Activated naive CD4-positive, alpha-beta T cell treated with Interleukin-2 at 50 U/mL for 16 hours (primary cell): ENCODE measurements at places on chromosomes 4 and X.

DNA sequence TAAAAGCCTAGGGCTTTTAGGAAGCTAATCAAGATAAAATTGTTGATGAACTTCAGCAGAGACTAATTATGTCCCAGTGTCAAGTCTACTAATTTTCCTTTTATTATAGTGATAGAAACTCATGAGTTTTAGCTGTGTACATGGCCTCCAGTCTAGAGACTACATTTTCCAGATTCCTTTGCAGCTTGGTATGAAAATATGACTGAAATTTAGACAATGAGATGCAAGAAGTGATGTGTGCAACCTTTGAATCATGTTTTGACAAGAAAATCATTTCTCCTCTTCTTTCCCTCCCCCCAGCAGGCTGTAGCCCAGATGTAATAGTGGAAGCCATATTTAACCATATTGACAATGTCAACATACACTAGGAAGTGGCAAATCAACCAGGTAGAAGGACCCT lies 30.3 kb upstream of the IL13RA2 start:
- no peak for DNase-seq

GRCh38 chr4:145840162-145840768 lies 98.4 kb downstream of the ZNF827 start:
- no peak for DNase-seq

GRCh38 chr4:169861593-169861992 lies 103.8 kb upstream of the HPF1 start:
- no peak for DNase-seq

- DNase-seq, result no peak
Measured at GRCh38 chr4:86921608-86922252, 13.1 kb upstream of the AFF1 start.

DNA sequence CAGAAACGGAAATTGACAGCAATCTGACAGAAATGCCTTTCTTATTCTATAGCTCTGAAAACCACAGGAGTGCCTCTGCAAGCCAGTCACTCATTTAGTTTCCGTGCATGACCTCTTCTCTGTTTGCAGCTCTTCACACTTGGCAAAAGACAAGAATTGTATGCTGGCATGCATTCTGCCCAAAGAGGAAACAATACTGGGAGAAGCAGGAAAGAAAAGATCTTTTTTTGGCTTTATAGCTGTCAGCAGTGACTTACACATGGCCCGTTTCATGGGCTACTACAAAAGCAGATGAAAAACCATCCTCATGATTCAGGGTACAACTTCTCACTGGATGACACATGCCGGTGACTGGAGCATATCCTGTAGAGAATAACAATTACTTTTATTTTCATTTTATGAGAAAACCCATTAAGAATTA lies 249.4 kb downstream of the ADAMTS3 start:
- DNase-seq, result no peak

DNA sequence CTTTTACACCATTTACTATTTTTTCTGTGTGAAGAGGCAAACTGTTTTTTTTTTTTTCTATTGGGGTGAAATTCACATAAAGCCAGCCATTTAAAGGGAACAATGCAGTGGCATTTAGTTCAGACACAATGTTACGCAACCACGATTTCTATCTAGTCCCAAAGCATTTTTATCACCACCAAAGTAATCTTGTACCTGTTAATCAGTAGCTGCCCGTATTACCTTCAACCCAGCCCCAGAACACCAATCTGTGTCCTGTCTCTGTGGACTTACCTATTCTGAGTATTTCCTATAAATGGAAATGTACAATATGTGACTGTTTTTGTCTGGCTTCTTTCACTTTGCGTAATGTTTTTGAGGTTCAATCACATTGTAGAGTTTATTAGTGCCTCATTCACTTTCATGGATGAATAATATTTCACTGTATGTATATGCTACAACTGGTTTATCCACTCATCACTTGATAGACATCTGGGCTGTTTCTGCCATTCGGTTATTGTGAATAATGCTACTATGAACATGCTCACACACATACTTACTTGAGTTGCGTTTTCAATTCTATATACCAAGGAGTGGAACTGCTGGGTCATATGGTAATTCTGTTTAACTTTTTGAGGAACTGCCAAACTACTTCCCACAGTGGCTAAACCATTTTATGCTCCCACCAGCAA lies 116.2 kb downstream of the CDS1 start:
- no peak for DNase-seq

GRCh38 chr4:113007151-113007550 lies 42.3 kb upstream of the ANK2 start:
- DNase-seq, result no peak

DNA sequence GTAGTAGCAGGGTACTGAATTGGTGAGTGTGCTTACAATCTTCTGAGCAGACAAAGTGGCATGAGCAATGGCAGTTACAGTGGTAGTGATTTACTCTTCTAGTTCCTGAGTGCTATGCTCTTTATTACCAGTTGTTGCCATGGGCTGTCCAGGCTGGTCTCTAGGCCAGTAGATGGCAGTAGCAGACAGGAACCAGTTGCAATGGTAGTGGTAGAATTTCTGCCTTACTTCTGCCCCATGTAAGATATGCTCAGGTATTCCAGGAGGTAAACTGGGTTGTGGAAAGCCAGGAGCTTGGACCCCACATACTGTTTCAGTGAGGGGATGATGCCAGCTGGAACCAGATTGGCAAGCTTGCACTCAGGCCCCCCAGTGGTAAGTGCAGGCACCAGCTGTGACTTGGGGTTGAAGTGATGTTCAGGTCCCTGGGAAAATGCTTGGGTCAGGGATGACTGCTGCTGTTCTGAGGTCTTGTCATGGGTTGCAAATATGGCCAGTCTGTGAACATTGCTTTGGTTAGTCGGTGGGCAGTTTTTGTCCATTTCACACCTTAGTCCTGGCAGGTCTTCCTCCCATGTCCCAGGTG lies 63.0 kb upstream of the ZXDB start:
- peak; percentile 9 for DNase-seq

- no peak for DNase-seq
Measured at GRCh38 chrX:68746988-68747387, 81.8 kb upstream of the EFNB1 start.

DNA sequence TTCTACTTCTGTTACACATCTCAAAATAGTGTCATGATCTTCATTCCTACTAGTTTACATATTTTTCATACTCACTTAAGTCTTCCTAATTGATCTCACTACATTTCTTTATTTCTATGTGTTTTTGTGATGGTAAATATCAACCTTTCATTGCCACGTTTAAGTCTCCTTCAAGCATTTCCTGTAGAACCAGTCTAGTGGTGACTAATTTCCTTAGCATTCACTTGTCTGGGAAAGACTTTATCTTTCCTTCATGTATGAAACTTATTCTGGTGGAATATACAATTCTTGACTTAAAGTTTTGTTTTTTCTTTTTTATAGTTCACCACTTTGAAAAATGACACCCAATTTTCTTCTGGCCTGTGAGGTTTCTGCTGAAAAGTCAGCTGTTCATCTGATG lies 181.4 kb upstream of the NEIL3 start:
- no peak for DNase-seq

DNA sequence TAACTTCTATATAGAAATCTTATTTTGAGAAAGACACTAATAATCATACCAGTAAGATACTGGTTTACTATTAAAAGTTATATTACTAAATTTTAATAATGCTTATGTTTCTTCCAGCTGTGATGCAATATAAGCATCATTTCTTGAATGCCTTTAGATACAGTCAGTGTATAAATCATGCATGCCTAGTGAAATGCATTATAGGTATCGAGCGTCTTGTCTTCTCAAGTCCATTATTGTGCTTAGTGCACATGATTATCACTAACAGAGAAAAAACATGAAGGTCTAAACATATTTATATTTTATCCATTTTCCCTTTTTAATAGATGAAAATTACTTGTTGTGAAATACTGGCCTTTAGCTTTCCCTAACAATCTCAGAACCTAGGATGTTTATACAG lies 1021.5 kb upstream of the AGA start:
- DNase-seq, result no peak

GRCh38 chrX:33892670-33893069 lies 239.4 kb downstream of the FAM47A start:
- DNase-seq, result no peak

DNA sequence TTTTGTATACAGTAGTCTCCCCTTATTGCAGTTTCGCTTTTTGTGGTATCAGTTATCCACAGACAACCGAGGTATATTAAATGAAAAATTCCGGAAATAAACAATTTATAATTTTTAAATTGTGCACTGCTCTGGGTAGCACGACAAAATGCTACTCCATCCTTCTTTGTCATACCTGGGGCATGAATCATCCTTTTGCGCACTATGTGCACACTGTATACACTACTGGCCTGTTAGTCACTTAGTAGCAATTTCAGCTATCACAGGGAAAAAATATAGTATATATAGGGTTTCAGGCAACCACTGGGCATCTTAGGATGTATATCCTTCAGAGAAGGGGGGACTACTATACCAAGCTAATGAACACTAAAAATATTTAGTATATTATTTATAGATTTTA lies 198.8 kb upstream of the FAT4 start:
- no peak for DNase-seq

GRCh38 chr4:44872246-44872645 lies 145.9 kb upstream of the GNPDA2 start:
- DNase-seq, result no peak

DNA sequence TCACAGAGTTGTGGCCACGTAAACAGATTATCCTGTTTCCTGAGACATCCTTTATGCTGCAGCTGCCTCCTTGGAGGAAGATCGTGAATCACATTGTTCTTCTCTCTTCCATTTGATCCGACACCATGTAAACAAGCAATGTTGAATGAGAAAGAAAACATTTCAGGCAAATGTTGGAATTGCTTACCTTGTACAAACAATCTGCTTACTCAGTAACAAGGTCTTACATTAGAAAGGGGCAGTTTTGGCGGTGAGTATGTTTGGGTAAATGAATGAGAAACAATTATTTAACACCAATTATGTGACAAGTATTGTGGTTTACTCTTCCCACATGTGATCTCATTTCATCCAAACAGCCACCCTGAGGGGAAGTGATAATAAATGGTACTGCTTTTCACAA lies 637.8 kb downstream of the RAB28 start:
- DNase-seq, result no peak

- no peak for DNase-seq
Measured at GRCh38 chrX:140664939-140665338, 44.6 kb upstream of the LINC00632 start.

DNA sequence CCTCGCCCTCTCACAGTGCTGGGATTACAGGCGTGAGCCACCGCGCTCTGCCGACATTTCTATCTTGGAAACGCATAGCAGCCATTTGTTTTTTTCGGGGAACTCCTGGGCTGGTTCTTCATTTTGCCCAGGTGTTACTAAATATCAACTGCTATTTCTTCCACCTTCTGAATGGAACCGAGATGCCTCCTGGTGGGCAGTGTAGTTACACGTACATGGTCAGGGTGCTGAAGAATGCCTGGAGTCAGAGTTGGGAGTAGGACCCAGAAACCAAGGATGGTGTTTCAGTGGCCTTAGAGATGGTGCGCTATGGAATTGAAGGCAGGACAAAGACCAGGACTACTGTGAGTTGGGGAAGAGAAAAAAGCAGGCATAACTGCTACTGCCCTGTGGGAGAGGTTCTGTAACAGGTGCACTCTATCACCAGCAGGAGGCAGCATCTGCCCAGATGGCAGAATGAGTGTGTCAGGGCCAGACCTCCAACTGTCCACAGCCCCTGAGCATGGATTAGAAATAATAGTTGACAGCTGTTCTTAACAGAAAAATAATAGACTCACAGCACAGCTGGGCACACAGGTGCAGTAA lies 81.7 kb downstream of the ZC4H2 start:
- peak; percentile 10 for DNase-seq
